Activated CD8-positive, alpha-beta memory T cell treated with anti-CD3 and anti-CD28 coated beads for 4 hours (primary cell): ENCODE measurements at places on chromosomes 6 and 20.
A peak's percentile ranks its signal among the peaks of the same experiment; 100 is the strongest.

GRCh38 chr6:42771741-42772100 is 10.1 kb upstream of the BICRAL start:
- no peak for DNase-seq

DNA sequence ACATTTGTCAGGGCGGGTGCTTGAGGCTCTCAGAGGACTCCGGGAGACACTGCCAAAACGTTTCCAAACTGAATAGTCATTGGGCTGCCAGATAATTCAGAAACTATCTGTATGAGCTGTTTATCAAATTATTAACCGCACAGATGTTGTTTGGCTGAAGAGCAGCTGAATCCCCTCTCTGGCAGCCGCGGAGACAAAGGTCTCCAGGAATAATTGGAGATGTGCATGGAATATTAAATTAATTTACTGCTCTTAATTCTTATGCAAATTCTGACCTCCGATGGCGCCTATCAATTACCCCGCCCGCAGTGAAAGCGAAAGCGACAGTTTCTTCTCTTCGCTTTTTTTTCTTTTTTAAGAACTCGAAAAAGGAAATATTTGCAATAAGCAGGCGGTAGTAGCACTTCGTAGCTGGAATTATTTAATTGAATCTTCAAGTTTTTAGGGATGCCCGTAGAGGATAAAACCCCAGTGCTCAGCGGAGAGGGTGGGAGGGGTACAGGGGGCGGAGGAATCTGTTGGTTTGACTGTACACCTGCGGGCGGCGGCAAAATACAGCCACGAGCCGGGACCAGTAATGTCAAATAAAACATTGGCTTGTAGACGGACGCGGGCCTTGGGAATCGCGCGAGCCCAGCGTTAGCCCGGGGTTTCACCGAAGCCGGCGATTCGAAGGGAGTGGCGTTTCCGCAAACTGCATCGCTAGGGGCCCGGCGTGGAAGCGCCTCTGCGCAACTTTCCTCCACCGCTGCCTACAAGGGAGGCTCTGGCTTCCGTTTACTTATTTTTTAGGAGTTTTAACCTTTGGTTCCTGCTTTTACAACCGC is 6.2 kb downstream of the LINC00237 start:
- DNase-seq = no peak

DNA sequence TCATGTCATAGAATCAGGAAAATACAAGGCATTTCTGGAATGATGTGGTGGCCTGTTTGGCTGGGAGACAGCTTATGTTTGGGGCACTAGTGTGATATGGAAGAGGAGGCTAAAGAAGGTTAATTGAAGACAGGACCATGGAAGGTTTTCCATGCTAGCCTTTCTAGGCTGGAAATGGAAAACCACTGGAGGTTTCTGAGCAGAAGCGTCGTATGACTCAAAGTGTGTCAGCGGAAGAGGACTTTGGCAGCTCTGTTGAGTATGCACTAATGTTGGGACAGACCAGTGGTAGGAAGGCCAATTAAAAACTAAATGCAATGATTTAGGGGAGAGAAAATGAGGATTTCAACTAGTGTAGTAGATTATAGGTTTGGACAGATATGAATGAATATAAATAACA is 413.1 kb downstream of the PLCB1 start:
- no peak for DNase-seq

DNA sequence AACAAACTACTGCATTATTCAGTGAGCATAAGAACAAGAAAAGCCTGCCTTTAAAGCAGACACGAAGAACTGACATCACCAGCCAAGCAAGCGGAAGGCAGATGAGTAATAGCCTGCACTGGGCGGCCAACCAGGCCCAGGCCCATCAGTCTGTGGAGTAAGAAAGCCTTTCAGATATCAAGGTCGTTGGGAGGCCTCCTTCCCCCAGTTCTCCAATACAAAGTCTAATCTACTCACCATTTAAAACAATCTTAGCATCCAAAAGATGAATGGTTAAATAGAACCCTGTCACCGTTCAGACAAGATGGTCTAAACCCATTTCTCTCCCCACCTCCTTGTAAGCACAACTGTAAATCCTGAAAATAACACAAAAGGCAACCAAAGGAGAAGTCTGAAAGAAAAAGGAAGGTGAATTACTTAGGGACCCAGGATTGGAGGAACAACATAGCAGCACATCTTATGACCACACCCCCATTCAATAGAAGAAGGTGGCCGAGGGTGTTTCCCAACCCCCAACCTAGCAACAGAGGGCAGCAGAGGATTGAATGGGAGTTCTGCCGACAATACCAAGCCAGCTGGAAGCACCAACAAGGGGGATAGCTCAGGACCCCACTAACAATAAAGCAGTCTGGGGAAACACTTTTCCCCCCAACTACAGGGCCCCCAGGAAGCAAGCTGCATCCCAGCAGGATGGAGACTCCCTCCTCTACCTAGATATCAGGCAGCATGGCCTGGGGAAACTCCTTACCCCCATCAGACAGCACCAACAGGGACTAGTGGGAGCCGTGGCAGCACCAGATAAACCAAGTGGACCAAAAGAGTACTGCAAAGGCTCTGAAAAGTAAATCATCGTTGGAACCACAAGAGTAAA is 67.9 kb downstream of the ZHX3 start:
- no peak for DNase-seq

DNA sequence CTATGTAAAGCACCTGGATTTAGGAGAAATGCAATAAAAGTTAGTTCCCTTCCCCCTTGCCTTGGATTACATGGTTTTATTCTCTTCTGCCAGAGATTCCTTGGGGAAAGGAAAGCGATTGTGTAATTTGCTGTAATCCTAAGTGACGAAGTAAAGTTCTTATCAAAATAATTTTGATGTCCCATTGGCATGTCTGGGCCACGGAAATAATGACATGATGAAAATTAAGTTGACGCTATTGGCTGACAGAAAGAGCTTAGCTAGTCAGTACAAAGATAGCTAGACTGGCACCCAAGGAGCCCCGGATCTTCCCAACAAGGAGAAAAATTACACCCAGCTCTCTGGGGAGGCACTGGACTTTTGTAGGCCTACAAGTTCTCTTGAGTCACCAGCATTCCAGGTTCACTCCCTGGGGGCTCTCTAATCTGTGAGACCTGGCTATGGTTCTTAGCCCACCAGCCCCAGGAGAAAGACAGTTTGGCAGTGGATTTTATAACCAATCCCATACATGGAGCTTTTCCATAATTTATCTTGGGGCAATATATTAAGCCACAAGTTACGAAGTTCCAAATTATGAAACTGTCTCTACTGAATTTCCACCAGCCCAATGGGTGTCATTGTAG is 59.9 kb downstream of the FOXA2 start:
- DNase-seq = no peak

GRCh38 chr6:48200869-48201390 is 89.9 kb upstream of the PTCHD4 start:
- DNase-seq = no peak

DNA sequence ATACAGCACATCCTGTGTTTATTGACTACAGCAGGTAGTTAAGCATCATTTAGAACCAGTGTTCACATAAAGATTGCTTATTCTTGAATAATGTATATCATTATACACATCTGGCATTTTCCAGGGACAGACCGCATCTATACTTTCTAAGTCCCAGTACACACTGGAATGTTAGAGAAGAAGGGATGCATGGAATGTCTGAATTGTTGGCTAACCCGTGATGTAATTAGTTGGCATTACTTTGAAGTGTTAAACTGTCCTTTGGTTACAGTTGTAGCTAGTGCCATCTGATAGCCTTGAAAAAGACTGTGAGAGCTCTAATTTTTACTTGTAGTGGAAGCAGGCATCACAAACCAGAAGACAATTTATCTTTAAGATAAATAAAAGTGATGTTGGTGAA is 29.8 kb upstream of the MCHR2 start:
- DNase-seq = no peak

DNA sequence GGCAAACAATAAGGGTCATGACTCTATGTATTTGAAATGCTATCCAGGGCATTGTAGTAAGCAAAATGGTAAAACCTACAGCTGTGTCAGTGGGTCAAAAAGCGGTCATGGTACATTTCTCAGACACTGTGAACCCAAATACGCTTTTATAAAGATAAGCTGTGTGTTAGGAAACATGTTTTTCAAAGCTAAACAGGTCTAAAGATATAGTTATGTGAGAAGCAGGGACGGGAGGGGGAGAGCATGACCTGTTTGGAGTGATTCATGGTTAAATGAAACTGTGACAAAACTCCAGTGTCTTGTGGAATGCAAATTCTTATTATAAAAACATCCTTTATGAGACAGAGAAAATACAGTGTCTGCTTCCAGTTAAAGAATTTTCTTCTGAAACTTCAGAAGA is 205.4 kb upstream of the BMP2 start:
- DNase-seq = no peak

GRCh38 chr6:25370178-25371036 is 91.2 kb downstream of the CARMIL1 start:
- DNase-seq = no peak

GRCh38 chr6:72646604-72647485 is 25.0 kb downstream of the KCNQ5 start:
- no peak for DNase-seq

GRCh38 chr20:35284267-35284991 is at the start of gene EIF6:
EIF6 (minus strand) TSS chr20:35284772; CDS start chr20:35284487, 285 bp downstream.
- peak; percentile 50 for DNase-seq

DNA sequence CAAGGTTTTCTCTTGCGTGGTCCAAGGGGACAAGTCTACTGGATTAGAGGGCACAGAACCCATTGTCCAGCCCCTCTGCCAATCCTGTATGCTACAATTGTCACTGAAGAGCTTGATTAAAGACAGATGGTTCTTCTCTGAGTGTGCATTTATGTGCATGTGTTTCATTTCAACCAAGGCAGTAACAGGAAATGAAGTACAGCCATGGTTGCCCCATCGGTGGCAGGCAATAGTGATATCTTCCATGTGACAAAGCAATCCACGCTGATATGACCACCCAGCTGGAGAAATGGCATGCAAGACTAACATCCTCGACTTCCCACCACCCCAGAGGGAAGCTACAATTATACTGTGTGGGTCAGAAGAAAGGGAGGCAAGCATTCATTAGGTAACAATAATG is 85.5 kb downstream of the UNC5CL start:
- no peak for DNase-seq

DNA sequence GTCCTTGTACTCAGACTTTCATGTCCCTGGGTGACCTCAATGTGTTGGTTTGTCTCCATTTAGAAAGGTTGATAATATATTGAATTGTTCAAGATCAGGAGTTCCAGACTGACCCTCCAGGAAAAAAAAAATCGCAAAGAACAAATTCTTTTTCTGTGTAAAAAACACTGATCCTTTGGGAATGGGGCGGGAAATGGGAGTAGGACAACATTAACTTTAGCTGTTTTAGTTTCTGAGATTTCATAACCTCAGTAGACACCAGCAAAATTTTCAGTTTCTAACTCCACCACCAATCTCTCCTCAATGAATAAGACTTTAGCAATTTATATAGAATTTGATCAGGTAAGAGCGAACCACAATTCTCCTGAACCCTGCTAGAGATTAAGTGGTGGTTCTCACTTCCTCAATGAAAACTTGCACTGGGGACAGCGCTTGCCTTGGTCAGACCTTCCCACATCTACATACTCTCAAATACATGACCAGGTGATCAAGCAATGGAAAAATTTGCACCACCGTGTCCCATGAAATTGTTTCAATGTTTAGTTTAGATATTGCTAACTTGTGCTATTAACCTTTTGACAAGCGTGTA is 231.2 kb upstream of the PLN start:
- no peak for DNase-seq

- no peak for DNase-seq
These were observed 121.1 kb upstream of the SLC35B3 start for GRCh38 chr6:8556370-8557013.

GRCh38 chr20:57638173-57638894 is 18.1 kb upstream of the ZBP1 start:
- no peak for DNase-seq

- no peak for DNase-seq
These were observed 181.4 kb downstream of the SIM1 start for GRCh38 chr6:100283285-100283684.

DNA sequence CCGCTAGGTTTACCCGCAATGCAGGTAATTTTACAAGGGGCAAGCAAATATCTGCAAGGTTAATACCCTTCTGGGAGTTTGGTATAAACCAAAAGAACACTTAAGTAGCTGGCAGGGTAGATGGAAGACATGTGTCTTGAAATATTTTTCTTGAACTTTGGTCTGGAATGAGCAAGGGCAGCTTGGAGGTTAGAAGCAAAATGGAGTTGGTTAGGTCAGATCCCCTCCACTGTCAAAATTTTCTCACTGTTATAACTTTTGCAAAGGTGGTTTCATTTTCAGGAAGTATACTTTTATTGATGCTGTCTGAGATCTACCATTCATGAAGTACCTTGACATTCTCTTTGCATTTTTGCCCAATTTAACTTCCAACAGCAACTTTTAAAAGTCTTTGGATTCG is 13.3 kb upstream of the KIAA1586 start:
- no peak for DNase-seq

GRCh38 chr20:46073443-46073842 is 16.3 kb downstream of the NCOA5 start:
- no peak for DNase-seq

DNA sequence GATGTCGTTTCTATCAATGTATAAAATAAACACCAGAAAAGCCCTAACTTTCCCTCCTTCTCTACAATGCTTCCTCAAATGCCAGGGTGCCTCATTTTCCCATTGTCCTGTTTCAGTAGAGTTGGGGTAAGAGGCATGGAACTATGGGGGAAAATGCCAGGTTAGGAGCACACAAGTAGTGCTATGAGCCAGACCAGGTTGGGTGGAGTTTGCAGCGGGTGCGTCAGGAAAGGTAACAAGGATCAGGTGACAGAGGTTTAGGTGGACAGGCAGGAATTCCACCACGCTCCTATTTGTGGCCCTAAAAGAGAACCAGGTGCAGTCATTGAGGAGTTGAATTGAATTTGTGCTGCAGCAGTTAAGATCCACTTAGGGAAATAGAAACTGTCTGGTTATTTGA is 36.5 kb downstream of the SYTL3 start:
- no peak for DNase-seq

GRCh38 chr6:83914953-83915352 is 55.5 kb downstream of the CYB5R4 start:
- no peak for DNase-seq

- DNase-seq = no peak
These were observed 159.2 kb downstream of the MTFR2 start for GRCh38 chr6:136090929-136091328.

DNA sequence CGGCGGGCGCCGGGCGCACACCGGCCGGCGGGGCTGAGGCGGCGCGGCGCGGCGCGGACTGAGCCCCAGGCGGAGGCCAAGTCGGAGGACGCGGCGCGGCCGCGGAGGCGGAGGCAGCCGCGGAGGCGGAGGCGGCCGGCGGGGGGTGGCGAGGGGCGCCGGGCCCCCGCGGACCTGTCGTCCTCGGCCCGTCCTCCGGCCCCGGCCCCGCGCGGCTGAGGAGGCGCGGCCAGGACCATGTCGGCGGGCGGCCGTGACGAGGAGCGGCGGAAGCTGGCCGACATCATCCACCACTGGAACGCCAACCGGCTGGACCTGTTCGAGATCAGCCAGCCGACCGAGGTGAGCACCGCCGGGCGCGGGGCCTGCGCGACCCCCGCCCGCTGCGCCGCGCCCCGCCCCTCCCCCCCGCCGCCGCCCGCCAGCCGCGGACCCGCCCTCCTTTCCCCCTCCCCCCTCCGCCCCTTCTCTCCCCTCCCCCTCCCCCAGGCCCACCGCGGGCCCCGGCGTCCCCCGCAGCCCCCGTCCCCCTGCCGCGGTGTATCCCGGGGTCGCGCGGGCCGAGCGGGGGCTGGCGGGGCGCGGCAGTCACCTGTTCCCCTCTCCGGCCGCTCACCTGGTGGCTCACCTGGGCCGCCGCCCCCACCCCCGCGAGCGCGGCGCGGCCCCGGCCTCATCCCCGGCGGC is at the start of gene AFDN:
Gene AFDN, plus strand, starts transcription at position 16 of the 687 bp plus-strand sequence. Its CDS starts 222 bp downstream, at position 238.
- no peak for DNase-seq

- no peak for DNase-seq
These were observed 117.6 kb downstream of the TFAP2B start for GRCh38 chr6:50936277-50936681.

- DNase-seq = no peak
These were observed 4.4 kb upstream of the CCDC28A start for GRCh38 chr6:138769102-138769676.
